ENCODE measurements at places on chromosomes 5 and 9.

DNA sequence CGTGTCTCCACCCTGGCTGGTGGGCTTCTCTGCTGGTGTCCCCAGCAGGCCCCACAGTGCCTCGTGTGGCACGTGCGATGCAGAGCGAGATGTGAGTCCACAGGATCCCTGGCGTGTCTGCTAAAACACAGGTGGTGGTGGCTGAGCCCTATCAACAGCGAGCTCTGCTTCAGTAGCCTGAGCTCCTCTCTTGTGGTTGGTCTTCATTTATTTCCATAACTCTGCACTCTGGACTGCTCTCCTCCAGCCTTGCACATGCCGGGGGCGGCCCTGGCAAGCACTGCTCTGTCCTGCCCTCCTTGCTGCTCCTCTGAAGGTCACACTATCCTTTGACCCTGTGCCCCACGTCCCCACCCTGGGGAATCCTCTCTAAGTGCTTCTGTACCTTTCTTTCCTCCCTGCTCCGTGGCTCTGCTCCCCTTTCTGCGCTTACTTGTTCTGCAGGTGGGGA lies 59.2 kb downstream of the NSUN2 start:
- peak; percentile 84 for DNase-seq

DNA sequence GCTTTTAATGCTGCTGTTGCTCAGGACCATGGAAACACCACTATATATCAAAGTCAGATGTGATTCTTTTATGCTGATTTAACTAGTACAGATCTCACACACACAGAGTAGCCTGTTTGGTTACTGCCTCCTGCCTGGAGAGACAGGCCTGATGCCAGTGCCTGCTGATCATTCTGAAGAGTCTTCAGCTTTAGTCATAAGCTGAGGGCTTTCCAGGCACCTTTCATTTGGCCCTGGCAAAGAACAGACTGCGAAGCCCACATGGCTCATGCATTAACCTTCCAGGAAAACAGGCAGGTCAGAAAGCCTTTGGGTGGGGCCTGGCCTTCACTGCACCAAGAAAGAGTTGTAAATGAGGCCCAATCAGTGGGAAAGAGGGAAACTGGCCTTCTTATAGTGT lies 144.7 kb downstream of the SAXO1 start:
- no peak for DNase-seq

GRCh38 chr9:109232449-109233237 lies 65.6 kb upstream of the FRRS1L start:
- DNase-seq, result no peak

DNA sequence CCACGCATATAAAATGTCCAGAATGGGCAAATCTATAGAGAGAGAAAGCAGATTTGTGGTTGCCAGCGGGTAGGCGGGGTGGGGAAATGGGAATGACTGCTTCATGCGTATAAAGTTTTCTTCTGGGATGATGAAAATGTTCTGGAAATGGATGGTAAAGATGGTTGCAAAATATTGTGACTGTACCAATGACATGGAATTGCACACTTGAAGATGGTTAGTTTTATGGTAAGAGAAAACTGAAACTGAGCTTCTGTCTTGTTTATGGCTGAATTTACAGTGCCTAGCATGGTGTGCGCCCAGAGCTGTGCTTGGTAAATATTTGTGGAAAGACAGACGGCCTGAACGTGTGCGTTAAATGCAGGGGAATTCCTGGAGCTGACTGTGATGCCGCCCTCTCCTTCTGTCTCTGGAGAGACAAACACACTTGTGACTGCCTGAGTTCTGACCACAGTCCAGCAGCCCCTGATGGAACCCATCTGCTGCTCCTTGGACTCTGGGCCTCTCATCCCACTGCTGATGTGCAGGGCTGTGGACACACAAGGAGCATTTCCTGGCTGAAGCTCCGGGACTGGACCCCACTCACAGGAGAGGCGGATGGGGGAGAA lies 8.6 kb upstream of the PTGES start:
- DNase-seq, result no peak

DNA sequence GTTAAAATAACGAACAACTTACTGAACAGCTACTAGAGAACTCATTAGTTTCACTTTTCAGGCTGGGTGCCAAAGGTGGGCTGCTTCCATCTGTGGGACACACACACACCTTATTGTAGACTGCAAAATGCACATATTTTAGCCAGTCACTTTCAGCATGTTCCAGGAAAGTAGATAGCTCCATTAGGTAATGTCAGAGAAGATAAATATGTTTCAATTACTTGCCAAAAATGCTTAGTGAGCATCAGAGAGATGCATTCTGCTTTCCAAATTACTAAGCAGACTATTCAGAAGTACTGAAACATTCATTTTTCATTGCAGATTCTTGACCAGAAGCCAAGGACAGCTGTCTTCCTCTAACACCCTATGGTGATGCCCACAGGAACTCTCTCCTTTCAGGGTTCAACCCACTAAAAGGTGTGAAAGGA lies 56.2 kb upstream of the APC start:
- DNase-seq, result no peak

GRCh38 chr9:7788772-7789171 lies 10.8 kb downstream of the DMAC1 start:
- no peak for DNase-seq

DNA sequence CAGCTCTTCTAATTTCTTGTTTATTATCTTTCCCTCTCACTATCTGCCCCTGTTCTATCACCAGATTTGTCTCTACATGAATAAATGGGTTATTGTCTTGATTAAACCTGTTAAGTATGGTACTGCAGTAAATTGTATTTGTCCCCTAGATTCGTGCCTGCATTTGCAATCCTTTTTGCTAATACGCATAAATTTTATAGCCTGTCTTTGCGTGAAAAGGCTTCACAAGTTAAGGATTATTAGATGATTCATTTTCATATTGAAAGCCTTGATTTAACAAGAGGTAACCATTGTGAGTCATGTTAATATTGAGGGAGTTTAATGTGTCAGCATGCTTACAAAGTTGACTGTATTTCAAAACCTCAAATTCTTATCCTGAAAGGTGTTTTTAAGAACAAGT lies 204.6 kb downstream of the PCSK1 start:
- DNase-seq, result no peak

DNA sequence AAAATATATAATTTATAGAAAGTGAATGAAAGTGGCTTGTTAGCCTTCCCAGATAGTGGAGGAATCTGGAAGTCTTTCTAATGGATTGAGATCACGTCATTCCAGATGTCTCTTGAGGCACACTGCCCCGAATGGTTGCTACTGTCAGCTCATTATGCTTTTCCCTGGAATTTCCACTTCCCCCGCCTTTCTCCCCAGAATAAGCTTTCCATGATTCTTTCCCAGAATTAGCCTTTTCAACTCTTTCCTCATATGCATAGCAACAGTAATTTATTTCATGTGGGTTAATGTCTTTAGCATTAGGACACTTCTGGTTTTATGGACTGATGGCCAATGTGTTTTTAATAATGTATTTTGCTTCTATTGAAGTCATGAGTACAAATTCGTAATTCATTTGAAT lies 81.5 kb downstream of the PALM2AKAP2 start:
- no peak for DNase-seq

GRCh38 chr5:56812110-56812509 lies 3.2 kb upstream of the MAP3K1 start:
- DNase-seq, result no peak

DNA sequence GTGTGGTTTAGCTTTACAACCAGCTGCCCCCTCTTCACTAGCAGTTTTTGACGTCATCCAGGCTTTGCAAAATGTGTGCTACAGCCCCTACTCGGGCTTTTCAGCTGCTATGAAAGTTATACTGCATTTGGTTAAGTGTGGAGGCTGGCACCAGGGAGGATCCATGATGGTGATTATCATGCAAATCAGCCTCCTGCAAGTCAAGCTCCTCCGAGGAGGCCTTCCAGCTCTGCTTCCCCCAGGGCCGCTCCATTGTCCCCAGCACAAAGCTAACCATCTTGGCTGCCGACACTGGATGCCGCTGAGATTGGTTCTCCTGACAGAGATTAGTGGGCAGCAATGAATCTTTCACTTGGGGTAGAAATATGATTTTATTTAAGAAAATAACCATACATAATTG lies 159.6 kb downstream of the NR2F1-AS1 start:
- no peak for DNase-seq

GRCh38 chr5:154850255-154851062 lies at the start of gene FAXDC2:
Gene FAXDC2, minus strand, starts transcription at chr5:154850603. Its CDS starts 12,425 bp downstream, at chr5:154838178.
- peak; percentile 95 for DNase-seq

GRCh38 chr5:137300411-137301240 lies 198.5 kb downstream of the SPOCK1 start:
- peak; percentile 81 for DNase-seq

Data from esophagus muscularis mucosa (tissue), 4 donors.